ENCODE measurements at places on chromosomes 7 and 10.

GRCh38 chr10:88920986-88921593 lies 31.5 kb downstream of the ACTA2 start:
- DNase-seq, result no peak

- no peak for DNase-seq
Observed at GRCh38 chr7:154996101-154996500, 6.8 kb downstream of the PAXIP1 start.

DNA sequence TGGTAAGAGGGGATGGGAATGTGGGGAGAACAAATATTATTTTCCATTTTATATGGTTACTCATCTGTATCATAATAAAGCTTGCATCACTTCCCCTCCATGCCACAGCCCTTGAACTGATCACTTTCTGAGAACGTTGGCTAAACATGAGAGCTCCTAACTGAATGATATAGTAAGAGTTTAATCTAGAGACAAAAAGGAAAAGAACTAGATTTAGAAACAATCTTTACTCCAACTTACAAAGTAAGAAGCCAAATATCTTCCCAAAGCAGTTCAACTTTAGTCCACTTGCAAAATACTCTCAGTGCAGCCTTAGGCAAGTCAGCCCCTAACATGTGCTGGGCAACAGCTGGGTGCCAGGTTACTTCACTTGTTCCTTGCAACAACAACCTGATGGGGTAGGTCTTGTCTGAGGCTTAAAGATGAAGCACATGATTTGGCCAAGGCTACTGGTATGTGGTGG lies 20.3 kb downstream of the SMURF1 start:
- no peak for DNase-seq

DNA sequence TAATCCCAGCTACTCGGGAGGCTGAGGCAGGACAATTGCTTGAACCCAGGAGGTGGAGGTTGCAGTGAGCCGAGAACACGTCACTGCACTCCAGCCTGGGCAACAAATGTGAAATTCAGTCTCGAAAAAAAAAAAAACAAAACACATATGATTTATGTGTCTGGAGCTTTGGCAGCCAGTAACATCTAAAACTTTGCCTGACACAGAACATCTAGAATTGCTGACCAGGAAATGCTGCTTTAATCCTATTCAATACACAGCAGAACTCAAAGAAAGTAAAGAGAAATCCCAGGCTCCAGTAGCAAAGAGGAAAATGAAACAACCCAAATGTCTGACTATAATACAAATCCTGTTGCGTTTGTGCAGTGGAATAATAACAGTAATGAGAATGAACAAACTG lies 4.5 kb upstream of the CCDC6 start:
- no peak for DNase-seq

DNA sequence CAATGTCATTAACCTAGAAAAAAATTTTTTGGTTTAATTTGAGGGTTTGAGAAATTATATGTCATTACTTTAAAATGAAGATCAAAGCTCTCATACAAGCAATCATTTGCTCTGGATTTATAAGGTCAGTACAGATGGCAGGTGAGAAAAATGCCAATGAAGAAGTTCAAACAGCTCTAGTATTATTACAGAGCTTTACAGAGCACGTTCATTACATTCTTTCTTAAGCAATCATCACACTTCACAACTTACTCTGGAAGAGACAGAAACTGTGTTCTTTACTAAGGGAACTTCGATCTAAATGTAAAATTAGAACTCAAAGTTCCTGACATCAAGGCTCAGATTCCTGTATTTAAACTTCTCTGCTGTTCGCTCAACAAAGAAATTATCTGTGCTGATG lies 153.4 kb downstream of the ATE1 start:
- no peak for DNase-seq
